Endodermal cell (in vitro differentiated cells): ENCODE measurements at places on chromosomes 2 and 18.

- no peak overlapping the region for H3K4me3 ChIP-seq
- H3K36me3 ChIP-seq: no peaks in the 10 kb centered on the region
- no peaks in the 10 kb centered on the region for H3K27me3 ChIP-seq
- no peaks in the 10 kb centered on the region for H3K4me1 ChIP-seq
- no peak overlapping the region for H3K27ac ChIP-seq
Observed at GRCh38 chr2:149597668-149598326, 10.2 kb upstream of the MMADHC start.

- H3K4me1 ChIP-seq: peaks cover 6% of the 10 kb centered on the region
- H3K27ac ChIP-seq: no peak overlapping the region
- H3K27me3 ChIP-seq: no peaks in the 10 kb centered on the region
- DNase-seq: no peak
Observed at GRCh38 chr18:62198259-62198658, 11.2 kb downstream of the RELCH start.

GRCh38 chr2:100460904-100461530 lies 9.3 kb upstream of the NMS start:
- no peak for DNase-seq
- no peak overlapping the region for H3K27ac ChIP-seq
- no peaks in the 10 kb centered on the region for H3K27me3 ChIP-seq
- no peaks in the 10 kb centered on the region for H3K36me3 ChIP-seq
- H3K4me1 ChIP-seq: no peaks in the 10 kb centered on the region
- no peak overlapping the region for H3K4me3 ChIP-seq

DNA sequence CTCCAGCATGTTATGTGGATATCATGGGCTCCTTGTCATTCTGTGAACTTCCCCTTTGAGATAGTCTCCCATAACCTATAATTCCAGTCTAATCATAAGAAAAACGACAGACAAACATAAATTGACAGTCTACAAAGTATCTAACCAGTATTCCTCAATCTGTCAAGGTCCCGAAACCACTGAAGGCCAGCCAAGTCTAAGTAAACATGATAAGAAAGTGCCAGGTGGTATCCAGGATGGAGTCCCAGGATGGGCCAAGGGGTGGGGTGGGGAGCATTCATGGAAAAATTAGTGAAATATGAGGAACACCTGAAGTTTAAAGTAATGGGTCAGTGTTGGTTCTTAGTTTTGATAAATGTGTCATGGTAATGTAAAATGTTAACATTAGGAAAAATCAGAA lies 355.5 kb downstream of the DPP10 start:
- H3K4me1 ChIP-seq: no peaks in the 10 kb centered on the region
- H3K27ac ChIP-seq: no peak overlapping the region
- H3K36me3 ChIP-seq: no peaks in the 10 kb centered on the region
- H3K4me3 ChIP-seq: no peak overlapping the region

DNA sequence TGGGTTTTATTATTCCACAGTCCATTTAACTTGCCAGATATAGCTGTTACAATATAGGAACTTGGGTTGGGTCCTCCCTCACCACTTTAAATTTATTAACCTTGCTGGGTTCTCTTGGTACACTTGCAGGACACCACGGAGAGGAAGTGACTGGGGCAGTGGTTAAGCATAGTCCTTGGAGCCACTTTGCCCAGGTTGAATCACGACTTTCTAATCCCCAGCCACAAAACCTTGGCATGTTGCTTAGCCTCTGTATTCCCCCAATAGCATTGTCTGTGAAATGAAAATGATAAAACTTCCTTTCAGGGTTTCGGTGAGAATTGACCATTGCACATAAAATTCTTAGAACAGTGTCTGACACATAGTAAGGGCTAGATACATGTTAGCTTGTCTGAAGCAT lies 221.2 kb downstream of the IRS1 start:
- no peaks in the 10 kb centered on the region for H3K27me3 ChIP-seq
- H3K36me3 ChIP-seq: no peaks in the 10 kb centered on the region
- no peak overlapping the region for H3K27ac ChIP-seq

DNA sequence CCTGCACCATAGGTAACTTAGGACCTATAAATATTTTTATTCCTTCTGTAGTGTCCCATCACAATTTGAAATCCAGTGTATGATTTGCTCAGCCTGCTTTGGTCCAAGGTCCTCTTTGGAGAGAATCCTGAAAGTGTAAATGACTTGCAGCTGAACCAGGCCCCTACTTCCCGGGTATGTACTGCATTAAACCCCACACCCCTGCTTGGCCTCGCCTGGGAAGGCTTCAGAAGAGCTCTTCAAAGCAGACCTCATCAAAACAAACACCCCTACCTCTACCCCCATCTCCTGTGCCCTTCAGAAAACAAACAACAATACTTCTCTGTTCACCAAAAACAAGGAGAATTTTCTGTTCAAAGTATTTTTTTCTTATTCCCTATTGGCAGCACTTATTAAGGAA lies 9.5 kb upstream of the SPTBN1 start:
- no peak overlapping the region for H3K27ac ChIP-seq
- no peaks in the 10 kb centered on the region for H3K27me3 ChIP-seq

GRCh38 chr2:235244255-235245220 lies 249.3 kb upstream of the AGAP1 start:
- no peaks in the 10 kb centered on the region for H3K27me3 ChIP-seq
- DNase-seq: no peak
- H3K4me1 ChIP-seq: no peaks in the 10 kb centered on the region
- no peak overlapping the region for H3K27ac ChIP-seq
- H3K36me3 ChIP-seq: no peaks in the 10 kb centered on the region
- H3K4me3 ChIP-seq: no peak overlapping the region

- H3K27me3 ChIP-seq: no peaks in the 10 kb centered on the region
- no peak overlapping the region for H3K4me3 ChIP-seq
- H3K4me1 ChIP-seq: no peaks in the 10 kb centered on the region
- DNase-seq: no peak
Observed at GRCh38 chr2:55887901-55888624, 35.5 kb downstream of the EFEMP1 start.

- peaks cover 11% of the 10 kb centered on the region for H3K4me1 ChIP-seq
- DNase-seq: peak; percentile 65
- no peaks in the 10 kb centered on the region for H3K36me3 ChIP-seq
- H3K27me3 ChIP-seq: peaks cover 16% of the 10 kb centered on the region
- H3K4me3 ChIP-seq: no peak overlapping the region
Observed at GRCh38 chr2:45889053-45889452, 237.6 kb downstream of the PRKCE start.

DNA sequence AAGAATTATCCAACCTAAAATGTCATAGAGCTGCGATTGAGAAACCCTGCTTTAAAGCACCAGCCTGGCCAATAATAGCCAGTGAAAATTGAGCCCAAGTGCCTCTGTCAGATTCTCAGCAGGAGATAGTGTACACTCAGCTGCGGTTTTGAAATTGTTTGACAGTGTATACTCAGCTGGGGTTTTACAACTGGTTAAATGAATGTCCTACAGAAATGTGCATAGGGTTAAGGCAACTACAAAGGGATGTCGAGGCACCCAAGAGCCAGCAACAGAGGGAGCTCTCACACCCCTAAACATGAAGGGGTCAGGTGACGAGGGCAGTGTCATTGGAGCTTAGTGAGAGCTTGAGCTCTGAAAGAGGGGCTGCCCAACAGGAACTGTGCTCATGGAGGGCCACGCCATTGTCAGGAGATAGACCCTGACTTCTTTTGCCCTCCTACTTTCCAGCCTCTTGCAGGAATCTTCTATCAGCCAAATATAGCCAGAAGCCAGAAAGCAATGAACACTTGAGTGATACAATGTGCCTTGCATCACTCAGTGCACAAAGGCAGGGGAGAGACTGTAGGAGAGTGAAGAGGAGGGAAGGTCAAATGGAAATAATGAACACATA lies 15.1 kb downstream of the ACTG2 start:
- DNase-seq: peak; percentile 79
- H3K27ac ChIP-seq: no peak overlapping the region
- no peaks in the 10 kb centered on the region for H3K4me1 ChIP-seq
- H3K4me3 ChIP-seq: no peak overlapping the region

DNA sequence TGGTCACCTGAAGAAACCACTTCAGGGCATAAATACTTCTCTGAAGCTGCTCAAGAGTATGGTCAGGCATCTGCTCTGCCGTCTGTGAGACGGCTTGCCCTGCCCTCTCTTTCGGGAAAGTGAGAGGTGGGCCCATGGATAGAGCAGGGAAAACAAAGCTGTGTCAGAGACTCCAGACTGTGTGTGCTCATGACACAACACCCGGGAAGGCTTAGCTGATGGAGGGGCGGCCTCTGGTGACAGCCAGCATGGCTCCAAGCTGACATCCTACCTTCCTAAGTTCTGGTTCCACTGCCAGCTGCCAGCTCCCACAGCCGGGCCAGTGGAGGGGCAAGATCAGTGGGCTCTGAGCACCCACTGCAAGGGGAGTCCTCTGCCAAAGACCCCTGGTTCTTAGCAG lies 215.3 kb downstream of the ANKRD30B start:
- DNase-seq: no peak
- H3K4me3 ChIP-seq: no peak overlapping the region
- no peaks in the 10 kb centered on the region for H3K27me3 ChIP-seq
- H3K36me3 ChIP-seq: no peaks in the 10 kb centered on the region
- no peaks in the 10 kb centered on the region for H3K4me1 ChIP-seq

DNA sequence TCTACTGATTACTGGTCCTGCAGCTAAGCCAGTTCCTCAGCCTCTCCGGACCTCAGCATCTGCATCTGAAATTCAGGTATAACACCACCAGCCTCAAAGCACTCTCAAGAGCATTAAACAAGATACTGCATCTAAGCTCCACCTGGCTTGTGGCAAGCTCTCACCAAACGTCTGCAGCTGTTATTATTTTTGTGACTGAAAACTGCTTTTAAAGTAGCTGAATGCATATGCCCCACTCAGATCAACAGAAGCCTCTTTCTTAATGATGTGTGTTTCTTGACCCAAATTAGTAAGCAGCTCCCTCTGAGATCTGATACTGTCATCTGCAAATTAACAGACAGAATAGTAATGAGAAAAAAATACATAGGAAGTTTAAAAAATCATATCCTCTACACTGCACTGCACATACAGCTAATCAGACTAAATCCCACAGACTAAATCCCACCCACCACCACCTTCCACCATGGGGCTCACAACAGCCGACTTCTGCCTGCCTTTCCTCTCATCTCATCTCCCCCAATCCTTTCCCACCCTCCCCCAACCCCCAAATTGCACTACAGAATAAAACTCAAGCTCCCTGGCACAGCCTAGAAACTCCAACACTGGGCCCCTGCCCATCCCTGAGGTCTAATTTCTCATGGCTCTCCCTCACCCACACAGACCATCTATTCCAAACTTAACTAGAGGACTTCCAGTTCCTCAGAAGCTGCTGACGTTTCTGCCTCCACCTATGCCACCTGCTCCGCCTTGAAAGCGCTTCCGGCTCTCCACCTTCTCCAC lies 52.9 kb downstream of the TMEM163 start:
- H3K36me3 ChIP-seq: no peaks in the 10 kb centered on the region
- no peak for DNase-seq
- H3K4me3 ChIP-seq: no peak overlapping the region
- H3K27me3 ChIP-seq: peaks cover 100% of the 10 kb centered on the region

DNA sequence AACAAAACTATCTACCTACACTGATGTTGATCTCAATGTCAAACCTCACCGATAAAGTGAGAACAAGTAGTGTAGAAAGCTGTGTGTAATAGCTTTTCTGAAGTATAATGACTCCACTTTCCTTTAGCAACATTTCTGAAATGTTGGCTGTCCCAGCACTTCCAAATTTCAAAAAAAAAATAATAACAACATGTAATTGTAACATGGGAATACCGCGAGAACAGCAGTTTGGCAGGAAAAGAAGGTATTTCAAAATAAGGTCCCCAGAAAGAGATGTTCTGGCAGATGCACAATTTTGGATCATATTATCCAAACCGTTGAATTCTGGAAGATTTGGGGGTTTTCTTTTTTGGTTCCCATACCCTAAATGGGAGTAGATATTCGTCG lies 352.0 kb downstream of the ARHGAP15 start:
- no peaks in the 10 kb centered on the region for H3K27me3 ChIP-seq
- H3K4me3 ChIP-seq: no peak overlapping the region
- no peak for DNase-seq
- H3K36me3 ChIP-seq: no peaks in the 10 kb centered on the region

DNA sequence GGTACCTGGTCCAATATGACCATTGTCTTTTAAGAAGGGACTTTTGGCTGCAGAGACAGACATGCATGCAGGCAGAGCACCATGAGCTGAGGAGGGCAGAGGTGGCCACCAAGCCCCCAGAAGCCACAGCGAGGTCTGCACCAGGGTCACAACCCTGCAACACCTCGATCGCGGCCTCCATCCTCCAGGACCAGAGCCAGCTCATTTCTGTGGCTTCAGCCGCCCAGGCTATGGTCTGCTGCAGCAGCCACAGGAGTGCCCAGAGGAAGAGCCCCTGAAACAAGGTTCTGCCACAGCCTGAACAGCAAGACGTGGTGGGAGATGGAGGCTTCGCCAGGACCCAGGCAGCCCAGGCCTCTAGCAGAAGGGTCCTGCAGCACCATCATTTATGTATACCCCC lies 53.9 kb downstream of the ANKMY1 start:
- H3K36me3 ChIP-seq: no peaks in the 10 kb centered on the region
- no peaks in the 10 kb centered on the region for H3K4me1 ChIP-seq
- DNase-seq: peak; percentile 26
- H3K27ac ChIP-seq: no peak overlapping the region
- no peak overlapping the region for H3K4me3 ChIP-seq

DNA sequence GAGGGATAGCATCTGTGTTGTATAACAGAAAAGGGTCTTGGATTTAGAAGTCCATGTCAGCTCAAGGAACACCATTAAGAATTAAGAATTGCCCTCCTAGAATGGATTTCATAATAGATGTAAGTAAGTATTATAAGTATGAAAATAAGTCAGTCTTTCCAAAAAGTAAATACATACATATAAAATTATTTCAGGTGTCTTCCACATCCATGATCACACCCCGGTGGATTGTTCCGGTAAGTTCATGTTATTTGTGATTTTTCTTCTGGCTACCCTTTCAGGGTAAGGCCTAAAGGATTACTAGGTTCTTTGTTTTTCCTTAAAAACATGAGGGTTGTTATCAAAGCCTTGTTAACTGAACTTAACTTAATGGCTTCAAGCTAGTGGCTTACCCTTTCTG lies 55.9 kb downstream of the TMEM185B start:
- no peak overlapping the region for H3K27ac ChIP-seq
- DNase-seq: no peak
- H3K36me3 ChIP-seq: peaks cover 47% of the 10 kb centered on the region
- no peaks in the 10 kb centered on the region for H3K27me3 ChIP-seq
- H3K4me1 ChIP-seq: no peaks in the 10 kb centered on the region

GRCh38 chr2:109711230-109712122 lies 82.6 kb upstream of the RGPD5 start:
- no peaks in the 10 kb centered on the region for H3K27me3 ChIP-seq
- peak; percentile 44 for DNase-seq
- no peak overlapping the region for H3K4me3 ChIP-seq
- H3K4me1 ChIP-seq: no peaks in the 10 kb centered on the region

DNA sequence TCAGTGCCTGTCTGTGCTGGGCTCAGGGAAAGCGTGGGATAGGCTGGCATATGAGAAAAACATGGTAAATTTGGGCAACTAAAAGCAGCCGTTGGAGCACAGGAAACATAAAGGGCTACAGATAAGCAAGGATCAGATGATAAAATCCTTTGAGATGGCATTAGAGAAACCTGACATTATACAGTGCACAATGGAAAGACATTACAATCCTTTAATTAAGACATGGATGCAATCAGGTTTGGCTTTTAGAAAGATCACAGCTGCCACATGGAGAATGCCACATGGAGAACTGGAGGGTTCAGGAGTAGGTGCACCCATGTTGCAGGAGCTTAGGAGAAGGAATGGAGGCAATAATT lies 117.3 kb downstream of the CDC42EP3 start:
- DNase-seq: no peak
- H3K36me3 ChIP-seq: no peaks in the 10 kb centered on the region
- H3K4me3 ChIP-seq: no peak overlapping the region
- H3K4me1 ChIP-seq: no peaks in the 10 kb centered on the region
- no peak overlapping the region for H3K27ac ChIP-seq

GRCh38 chr2:219832904-219833303 lies 205.5 kb downstream of the SLC4A3 start:
- no peaks in the 10 kb centered on the region for H3K4me1 ChIP-seq
- H3K27me3 ChIP-seq: no peaks in the 10 kb centered on the region
- H3K36me3 ChIP-seq: no peaks in the 10 kb centered on the region
